ENCODE measurements at places on chromosomes 5 and 9. TPM values are rescaled to one million over a fixed set of nuclear protein-coding genes. Genes with fewer than 3 reads are reported as not detected.

COL27A1 gene
- total RNA-seq = 1.5 TPM

GRCh38 chr9:89314955-89315354 is 3.3 kb upstream of the SECISBP2 start:
- DNase-seq = no peak

- no peak for DNase-seq
Measured at GRCh38 chr5:37916525-37916924, 76.7 kb upstream of the GDNF start.

DNA sequence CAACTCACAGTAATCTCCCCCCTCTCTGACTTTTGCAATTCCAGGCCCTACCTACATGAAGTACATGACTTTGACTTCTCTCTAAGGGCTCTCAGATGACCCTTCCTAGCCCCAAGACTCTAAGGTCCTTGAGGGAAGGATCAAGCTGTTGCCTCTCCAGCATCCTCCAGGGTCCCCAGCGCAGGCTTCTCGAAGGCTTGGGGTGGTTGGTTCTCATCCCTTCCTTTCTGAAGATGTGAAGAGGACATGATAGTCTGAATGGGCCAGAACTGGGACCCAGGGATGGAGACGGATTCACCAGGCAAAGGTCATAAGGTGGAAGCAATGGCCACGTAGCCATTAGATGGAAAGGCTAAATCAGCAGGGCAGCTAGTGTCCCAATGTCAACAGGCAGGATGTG is 86.8 kb downstream of the NRG2 start:
- DNase-seq = no peak

DNA sequence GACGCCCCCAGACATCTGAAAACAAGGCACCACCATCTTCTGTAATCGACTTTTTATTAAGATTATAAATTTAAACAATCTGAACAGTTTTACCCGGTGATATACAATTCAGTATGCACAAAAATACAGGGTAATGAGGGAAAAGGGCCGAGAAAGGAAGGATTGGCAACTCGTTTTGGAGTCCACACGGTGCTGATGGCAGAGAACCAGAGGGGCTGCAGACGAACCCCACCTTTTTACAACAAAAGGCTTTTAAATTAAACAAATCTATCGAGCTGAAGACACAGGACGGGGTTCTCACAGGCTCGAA is 2.6 kb downstream of the IER5L start:
- DNase-seq = no peak

DNA sequence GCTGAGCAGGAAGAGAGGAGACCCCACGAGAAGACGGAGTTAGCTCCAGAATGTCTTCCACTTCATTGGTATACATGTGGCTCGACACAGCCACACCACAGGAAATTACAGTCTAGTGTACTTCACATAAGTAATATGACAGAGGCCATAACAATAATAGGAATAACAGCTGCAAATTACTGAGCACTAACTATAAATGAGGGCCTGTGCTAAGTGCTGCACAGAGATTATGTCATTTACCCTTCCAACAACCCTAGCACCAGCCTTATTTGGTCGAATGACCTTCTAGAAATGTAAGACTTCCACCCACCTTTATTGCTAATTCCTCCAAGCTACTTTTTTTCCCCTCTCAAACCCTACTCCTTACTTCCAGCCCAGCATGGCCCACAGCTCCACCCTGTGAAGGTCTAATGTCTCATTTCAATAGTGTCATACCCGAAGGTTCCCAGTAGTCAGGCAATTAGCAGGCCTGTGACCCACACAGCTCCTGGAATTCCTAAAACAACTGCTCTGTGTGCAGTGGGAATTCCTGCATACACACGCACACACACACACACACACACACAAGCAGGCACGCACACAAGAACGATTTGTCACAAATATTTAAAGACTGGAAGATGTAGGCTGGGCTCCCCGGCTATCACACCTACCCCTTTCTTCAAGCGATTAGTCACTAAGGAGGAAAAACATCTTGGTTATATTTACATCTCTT is 134.5 kb downstream of the FRMD3 start:
- no peak for DNase-seq

All from natural killer cell treated with Interleukin-12 subunit alpha and Interleukin-12 subunit beta and Interleukin-15 and Interleukin-18, amount 100 ng/mL, for 72 hours (primary cell).